Epithelial cell of proximal tubule (primary cell): ENCODE measurements at places on chromosomes 11 and 22. TPM values are rescaled to one million over a fixed set of nuclear protein-coding genes. Genes with fewer than 3 reads are reported as not detected.

The TRIM68 gene
- total RNA-seq = 7.9 and 8.5 TPM in 2 replicates

The OTOG gene
- not detected in 2 replicates for total RNA-seq

The CHST1 gene
- total RNA-seq = 0.65 and 1.5 TPM in 2 replicates

DNA sequence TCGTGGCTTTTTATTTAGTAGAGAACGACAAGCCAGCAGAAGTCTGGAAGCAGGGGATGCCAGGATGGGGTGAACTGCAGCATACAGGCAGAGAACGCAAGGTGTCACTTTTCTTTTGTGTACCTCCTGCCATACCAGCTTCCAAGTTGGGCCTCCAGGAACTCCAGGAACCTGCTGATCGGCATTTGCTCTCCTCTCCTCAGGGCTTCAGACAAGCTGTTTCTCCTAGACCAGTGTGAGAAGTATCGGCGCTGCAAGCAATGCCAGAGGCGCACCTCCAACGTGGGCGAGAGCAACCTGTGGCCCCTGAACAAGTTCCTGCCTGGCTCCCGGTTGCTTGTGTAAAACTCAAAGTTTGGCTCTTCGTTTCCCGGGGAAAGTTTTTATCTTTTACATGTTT is 47.7 kb downstream of the CCDC81 start:
- no peak for DNase-seq

- DNase-seq = no peak
Observed at GRCh38 chr11:127242676-127243075, 242.1 kb upstream of the KIRREL3 start.

GRCh38 chr11:93743291-93743690 is 1.8 kb downstream of the C11orf54 start:
- no peak for DNase-seq
